ENCODE measurements at places on chromosomes 5 and 9.

DNA sequence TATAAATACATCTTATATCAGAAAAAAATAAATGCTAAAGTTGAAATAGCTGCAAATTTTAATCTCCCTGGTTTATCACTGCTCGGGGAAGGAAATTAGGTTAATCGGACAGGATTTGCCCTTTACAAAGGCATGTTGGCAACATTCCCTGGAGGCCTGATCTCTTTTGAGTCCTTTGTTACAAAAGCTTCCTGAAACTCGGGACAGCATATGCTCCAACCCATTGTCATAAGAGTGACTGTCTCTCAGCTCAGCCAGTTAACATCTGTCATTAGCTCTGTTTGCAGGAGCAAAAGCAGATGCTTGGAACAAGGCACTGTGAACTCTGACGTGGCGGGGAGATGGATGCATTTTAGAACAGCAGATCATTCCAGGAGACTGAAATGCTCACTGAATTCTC is 80.6 kb downstream of the MYO10 start:
- no peak for DNase-seq

GRCh38 chr5:95909738-95910137 is 51.9 kb downstream of the ELL2 start:
- DNase-seq, result no peak

DNA sequence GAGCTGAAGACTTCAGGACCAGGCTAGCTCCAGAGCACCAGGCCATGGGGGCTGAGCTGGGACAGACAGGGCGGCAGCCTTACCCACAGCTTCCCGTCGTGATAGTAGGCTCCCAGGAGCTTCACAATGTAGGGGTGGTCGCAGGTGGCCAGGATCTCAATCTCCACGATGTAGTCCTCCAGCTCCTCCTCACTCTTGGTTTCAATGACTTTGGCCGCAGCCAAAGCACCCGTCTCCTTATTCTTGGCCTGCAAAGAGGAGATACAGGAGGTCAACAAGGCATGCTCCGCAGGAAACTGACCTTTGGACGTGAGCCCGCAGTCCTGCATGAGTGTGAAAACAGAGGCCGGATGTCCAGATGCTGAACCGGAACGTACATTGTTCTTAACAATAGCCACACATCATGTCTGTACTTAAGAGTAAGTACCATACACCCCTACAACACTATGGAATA is 31.5 kb downstream of the STK10 start:
- no peak for DNase-seq

DNA sequence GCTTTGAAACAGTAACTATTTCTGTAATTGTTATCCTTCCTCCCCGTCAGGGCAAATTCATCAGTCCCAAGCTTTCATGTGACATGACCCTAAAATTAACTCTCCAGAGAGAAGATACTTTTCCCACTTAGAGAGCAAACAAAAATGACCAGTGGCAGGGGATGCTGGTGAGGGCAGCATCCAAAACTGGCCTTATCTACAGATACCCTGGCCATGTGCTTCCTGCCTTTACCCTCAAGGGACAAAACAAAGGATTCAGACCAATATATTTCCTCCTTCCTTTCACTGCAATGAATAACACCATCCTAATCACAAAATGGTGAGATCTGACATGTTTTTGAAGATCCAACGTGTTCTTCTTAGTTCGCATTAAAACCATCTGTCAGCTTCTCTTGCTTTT is 267.2 kb downstream of the MAN2A1 start:
- DNase-seq, result no peak

DNA sequence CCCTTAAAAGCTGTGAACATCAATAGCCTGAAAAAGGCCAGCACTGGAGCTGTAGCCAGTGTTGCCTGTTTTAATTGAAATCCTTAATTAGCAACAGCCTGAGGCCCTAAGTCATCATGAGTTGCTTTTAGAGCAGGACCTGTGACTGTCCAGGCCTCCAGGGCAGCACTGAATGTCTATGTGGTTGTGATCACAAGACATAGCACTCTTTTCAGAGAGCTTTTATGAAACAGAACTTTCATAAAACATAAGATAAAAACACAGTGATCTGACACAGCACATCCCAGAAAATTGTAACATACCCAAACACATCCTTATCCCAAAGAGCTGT is 85.5 kb upstream of the MYO10 start:
- no peak for DNase-seq

DNA sequence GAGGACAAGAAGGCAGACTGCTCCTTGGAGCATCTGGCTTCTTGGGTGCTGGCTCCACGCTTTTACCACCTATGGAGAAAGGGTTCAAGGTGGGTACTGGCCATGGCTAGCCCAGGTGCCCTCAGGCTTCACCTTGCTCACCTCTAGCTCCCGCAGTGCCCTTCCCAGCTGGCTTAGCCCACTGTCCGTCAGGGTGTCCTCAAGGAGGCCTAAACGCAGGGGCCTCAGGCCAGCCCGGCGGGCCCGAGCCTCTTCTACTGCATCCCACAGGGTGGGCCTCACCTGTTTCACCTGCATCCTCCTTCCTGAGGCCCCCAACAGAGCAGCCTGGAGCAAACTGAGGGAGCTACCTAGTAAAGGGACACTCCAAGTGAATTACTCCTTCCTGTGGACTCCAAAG is 9.1 kb downstream of the SLC35A4 start:
- no peak for DNase-seq

Measured in fibroblast of skin of left biceps (primary cell).